Hematopoietic multipotent progenitor cell treated with erythropoietin and hydrocortisone succinate and interleukin-3 and kit ligand, for 4 days (in vitro differentiated cells): ENCODE measurements at places on chromosomes 7 and 10.

- peak; percentile 46 for DNase-seq
Observed at GRCh38 chr10:46033602-46034011, 3.2 kb upstream of the NCOA4 start.

DNA sequence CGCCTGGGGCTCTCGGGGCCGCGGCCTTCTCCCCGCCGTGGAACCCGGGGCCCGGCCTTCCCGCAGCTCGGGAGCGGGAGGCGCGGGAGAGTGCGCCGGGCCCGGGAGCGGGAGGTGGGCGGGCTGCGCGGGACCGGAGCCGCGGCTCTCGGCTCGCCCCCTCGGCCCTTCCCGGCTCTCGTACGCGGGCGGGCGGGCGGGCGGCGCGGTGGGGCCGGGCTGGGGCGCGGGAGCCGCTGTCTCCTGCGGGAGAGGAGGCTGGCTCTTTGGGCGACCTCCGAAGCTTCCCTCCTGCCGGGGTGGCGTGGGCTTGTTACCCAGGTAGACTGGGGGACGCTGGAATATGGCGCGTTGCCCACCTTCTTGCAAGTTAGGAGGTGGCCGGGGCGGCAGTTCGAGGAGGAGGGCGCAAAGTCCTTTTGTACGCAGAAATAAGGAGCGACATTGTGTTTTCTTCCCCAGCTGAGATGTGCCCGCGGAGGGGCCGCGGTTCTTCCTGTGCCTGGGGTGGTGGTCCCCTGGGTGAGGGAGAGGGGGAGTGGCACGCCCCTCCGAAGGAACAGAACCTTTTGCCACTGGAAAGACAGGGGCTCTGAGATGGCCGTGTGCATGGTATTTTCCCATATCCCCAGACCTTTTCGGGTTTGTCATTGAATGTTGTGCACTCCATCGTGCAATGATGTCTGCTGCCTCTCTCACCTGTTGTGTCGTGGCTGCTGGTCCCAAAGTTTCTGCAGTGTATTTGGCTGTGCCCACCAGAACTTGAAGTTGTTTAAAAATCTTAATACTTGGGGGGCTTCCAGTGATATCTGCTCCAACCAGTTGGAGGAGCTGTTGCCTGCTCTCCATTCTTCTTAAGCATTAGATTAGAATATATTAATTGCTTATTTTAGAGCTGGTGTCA, 844 bp downstream of the NRF1 start:
- peak; percentile 83 for DNase-seq

DNA sequence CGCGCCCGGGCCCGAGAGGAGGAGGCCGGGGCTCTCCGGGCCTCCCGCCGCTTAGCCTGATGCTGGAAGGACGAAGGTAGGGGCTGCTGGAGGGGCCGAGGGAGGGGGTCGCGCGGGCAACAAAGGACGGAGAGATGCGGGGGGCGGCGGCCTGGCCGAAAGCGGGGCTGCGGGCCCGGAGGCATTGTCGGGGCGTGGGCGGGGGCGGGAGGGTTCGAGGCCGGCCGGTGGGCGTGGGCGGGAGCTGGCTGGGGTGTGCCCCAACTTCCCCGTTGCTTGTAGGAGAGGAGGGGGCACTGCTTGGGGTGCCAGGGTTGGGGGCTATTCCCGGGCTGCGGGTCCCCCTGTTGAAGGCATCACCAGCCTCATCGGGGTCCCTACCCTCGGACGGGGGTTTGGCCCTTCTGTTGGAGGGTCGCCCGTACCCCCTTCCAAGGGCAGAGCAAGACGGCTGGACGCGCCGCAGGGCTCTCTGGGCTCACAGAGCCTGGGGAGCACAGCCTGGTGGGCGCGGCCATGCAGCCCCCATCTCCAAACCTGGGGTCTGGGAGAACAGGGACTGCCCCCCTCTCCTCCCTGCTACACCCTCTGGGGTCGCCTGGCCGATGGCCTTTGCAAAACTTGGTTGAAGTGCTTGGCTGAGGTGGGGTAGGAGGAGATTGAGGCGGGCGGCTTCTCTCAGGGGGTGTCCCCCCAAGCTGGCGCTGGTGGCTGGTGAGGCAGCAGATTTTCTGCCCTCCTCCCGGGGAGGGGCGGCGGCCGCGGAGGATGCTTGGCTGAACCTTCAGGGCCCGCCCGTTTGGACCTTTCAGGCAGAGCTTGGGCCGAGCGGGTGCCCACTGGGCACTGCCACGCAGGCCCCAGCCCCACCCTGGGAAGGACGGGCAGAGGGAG, 699 bp downstream of the CLIP2 start:
- peak; percentile 74 for DNase-seq

GRCh38 chr10:133132473-133133291, 27.3 kb upstream of the KNDC1 start:
- DNase-seq = no peak

DNA sequence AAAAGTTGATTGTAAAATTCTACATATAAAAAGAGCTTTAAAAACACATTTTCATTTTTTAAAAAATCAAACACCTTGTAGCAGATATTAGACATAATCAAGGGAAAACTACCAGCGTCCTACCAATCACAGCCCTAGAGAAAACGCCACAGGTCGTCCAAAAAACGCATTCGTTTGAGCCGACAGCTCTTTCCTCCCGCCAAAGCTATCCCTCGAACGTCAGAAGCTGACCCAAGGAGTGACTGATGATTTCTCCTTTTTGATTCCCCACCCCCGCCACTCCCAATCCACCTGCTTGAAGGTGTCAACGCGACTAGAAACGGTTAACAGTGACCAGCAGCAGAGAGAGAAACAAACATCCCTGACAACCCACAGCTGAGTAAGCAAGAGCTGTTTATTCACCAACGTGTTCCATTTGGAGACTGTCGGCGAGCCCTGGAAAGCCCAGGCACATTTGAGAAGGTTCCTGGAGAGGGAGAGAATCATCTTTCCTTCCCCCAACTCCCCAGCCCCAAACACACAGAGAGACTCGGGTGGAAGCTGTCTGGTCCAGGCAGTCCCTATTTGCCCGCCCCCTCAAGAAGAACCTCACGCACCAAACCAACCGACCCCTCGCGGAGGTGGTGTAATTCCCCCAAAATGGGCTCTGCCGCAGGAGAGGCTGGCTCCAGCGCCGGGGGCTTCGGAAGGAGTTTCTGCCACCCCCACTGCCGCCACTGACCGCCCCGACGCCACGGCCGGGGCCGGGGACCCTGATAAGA, 622 bp downstream of the CPEB3 start:
- DNase-seq = peak; percentile 59

DNA sequence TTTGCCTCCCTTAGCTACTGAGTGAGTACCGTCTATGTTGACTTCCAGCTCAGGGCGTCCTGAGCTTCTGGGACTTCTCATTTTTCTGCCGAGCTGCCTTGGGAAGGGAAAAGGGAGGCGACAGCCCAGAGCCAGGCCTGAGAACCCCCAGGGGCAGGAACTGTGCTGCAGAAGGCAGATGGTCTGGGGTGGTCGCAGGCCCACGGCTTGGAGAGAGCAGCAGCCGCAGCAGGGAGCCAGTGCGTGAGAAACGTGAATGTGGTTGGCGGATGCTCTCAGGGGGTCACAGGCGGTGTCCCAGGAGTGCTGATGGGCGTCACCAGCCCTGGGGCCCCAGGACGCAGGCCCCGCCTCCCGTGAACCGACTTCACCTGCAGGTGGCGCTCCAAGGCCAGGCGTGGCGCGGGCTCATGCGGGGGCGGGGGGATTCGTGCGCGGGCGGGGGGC, 9.2 kb upstream of the PWWP2B start:
- peak; percentile 84 for DNase-seq

DNA sequence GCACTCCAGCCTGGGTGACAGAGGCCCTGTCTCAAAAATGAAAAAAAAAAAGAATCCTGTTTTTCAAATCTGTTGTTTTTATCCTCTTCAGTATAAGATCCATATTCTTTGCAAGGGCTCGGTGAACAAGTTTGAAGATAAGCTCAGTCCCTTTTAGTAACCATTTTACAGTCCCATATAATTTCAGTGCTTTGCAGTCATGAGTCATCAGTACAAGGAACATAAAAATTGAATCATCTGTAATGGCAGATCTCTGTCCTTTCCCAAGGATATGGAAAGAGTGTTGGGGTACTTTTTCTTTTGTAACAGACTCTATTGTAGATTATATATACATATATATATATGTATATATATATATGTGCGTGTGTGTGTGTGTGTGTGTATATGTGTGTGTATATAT, 52.2 kb upstream of the ZPBP start:
- DNase-seq = no peak

GRCh38 chr10:75018686-75019307, 92.7 kb upstream of the SAMD8 start:
- no peak for DNase-seq

DNA sequence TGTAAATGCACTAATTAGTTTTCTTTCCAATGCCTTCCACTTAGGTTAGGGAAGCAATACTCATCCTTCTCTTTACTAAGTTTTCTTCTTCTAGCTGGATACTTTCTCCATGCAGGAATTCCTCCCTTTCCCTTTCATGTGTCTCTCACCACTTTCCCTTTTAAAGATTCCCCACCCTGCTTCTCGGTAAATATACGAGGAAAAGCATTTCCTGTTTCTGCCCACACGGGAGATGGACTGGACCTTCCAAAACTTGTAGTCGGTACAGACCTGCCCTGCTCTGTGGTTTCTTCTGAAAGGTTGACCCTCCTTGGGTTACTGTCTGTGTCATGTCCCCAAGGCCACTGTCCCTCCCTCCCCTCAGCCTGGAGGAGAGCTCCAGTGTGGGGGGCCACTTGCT, 58.9 kb upstream of the LYZL2 start:
- DNase-seq = no peak

DNA sequence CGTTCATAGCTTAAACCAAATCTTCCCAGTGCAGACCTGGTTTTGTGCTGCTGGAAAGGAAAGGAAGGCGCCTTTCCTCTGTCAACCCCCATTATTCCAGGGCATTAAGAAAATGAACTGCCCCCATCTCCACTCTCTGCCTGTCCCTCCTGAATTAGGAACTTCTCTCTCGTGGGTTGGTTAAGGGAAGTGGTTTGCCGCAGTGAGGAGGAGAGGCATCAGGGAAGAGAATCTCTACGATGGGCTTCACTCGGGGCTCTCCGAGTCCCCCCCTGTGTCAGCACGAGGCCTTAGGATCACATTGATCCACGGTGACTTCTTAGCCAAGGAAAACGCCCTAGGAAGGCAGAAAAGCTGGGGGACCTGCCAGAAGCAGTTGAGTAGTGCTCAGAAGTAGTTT, 53.9 kb upstream of the LYZL2 start:
- DNase-seq = peak; percentile 41
